ENCODE measurements at places on chromosomes 16 and 17.

- DNase-seq, result no peak
These were observed 18.6 kb downstream of the CIBAR2 start for GRCh38 chr16:85093705-85094104.

GRCh38 chr17:64340557-64340956, 50.1 kb downstream of the PECAM1 start:
- DNase-seq, result no peak

GRCh38 chr16:12639044-12639443, 164.6 kb downstream of the CPPED1 start:
- DNase-seq, result no peak

- no peak for DNase-seq
These were observed 1146.5 kb upstream of the GOT2 start for GRCh38 chr16:59880611-59881010.

- no peak for DNase-seq
These were observed 15.6 kb upstream of the NKD1 start for GRCh38 chr16:50532576-50532975.

GRCh38 chr17:44108440-44109311, 14.8 kb downstream of the HDAC5 start:
- DNase-seq, result no peak

DNA sequence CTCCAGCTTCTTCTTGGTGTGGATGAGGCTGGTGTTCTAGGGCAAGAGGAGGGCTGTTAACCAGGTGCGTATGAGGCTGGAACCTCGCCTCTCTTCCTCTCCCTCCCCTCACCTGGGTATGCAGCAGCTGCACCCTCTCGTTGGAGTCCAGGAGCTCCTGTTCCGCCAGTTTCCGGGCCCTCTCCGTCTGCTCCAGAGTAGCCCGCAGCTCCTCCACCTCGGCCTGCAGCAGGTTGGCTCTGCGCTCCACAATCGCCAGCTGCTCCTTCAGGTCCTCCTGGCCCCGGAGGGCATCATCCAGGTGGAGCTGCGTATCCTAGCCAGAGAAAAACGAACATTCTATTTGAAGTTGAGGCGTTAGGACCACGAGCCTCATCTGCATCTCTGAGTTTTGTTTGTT, 25.4 kb downstream of the MYH3 start:
- no peak for DNase-seq

GRCh38 chr16:2095918-2096582, 39.6 kb downstream of the PKD1 start:
- no peak for DNase-seq

GRCh38 chr17:16272111-16272840, 55.3 kb downstream of the PIGL start:
- DNase-seq, result no peak

- DNase-seq, result no peak
These were observed 3.0 kb downstream of the SREBF1 start for GRCh38 chr17:17833658-17834357.

- DNase-seq, result no peak
These were observed 56.1 kb upstream of the ENDOV start for GRCh38 chr17:80358861-80359260.

- DNase-seq, result no peak
These were observed 2.3 kb upstream of the IL4R start for GRCh38 chr16:27311448-27311830.

DNA sequence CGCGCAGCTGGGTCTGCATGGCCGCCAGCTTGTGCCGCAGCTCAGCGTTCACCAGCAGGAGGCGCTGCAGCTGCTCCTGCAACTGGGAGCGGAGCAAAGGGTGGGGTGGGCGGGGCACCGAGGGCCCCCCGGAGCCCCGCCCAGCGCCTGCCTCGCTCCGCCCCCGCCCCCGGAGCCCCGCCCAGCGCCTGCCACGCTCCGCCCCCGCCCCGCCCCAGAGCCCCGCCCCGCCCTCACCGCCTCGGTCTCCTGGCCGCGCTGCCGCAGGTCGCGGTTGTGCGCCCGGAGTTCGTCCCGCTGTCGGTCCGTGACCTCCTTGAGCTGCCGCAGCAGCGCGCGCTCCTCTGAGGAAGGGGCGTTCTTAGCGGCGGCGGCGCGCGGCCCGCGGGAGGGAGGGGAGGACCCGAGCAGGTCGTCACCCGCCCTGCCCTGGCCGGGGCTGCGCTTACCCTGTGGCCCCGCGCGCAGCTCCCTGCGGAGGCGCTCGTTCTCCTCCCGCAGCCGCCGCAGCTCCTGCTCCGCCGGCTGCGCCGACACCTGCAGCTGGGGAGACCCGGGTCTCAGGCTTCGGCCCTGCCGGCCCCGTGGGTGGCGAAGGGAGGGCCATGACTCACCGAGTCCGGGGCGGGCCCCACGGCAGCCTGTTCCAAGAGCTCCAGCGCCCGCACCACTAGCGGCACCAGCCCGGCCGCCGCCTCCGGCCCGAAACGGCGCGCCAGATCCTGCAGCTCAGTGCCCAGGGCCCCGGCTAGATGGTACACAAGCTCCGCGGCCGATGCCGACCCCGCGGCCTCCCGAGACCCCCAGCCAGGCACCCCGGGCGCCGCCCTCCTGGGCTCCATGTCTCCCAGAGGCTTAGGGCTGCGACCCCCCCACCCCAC, 463 bp downstream of the RILP start:
- peak; percentile 90 for DNase-seq

GRCh38 chr17:4449736-4450135, 16.0 kb downstream of the SPNS3 start:
- no peak for DNase-seq

GRCh38 chr16:185691-186090, 5.4 kb downstream of the HBQ1 start:
- no peak for DNase-seq

DNA sequence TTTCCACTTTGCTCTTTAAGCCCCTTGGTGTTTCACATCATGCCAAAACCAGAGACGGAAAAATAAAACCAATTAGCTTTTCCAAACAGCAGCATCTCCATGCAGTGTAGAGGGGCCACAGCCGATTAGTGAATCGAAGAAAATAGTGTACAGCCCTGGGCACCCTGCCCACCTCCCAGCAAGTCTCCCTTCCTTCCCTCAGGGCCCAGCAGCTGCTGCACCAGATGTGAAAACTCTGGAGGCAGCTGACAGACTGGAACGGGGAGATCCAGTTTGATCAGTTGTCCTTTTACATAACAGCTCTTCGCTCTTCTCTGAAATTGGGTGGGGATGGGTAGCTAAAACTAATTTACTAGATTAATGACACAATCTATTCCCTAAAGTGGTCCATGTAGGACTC, 19.3 kb downstream of the TMEM11 start:
- no peak for DNase-seq

- DNase-seq, result peak; percentile 39
These were observed 23.7 kb downstream of the HELZ start for GRCh38 chr17:67221062-67221998.

GRCh38 chr16:60414613-60415012, 1621.6 kb downstream of the CDH8 start:
- no peak for DNase-seq

DNA sequence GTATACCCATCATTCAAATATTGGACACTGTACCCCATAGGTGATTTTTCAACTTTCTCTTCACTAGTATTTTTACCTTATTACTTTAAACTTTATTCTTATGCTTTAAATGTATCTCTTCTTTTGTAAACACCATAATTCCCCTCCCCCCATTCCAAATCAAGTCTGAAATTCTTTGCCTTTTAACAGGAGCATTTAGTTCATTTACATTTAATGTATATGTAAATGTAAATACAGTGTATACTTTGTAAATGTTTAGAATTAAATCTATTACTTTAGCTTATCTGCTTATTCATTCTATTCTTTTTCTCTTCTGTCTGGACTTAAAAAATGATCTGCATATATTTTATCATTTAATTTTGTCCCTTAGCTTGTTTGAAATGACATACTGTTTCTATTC, 30.0 kb upstream of the ADGRG1 start:
- no peak for DNase-seq

GRCh38 chr17:2398655-2399571, 1.9 kb downstream of the MNT start:
- peak; percentile 59 for DNase-seq

- DNase-seq, result peak; percentile 53
These were observed 98.4 kb upstream of the GSE1 start for GRCh38 chr16:85514598-85515318.

- no peak for DNase-seq
These were observed 96.6 kb downstream of the WDR59 start for GRCh38 chr16:74888232-74888862.

- DNase-seq, result no peak
These were observed 7.9 kb downstream of the GNAO1 start for GRCh38 chr16:56199164-56199563.

DNA sequence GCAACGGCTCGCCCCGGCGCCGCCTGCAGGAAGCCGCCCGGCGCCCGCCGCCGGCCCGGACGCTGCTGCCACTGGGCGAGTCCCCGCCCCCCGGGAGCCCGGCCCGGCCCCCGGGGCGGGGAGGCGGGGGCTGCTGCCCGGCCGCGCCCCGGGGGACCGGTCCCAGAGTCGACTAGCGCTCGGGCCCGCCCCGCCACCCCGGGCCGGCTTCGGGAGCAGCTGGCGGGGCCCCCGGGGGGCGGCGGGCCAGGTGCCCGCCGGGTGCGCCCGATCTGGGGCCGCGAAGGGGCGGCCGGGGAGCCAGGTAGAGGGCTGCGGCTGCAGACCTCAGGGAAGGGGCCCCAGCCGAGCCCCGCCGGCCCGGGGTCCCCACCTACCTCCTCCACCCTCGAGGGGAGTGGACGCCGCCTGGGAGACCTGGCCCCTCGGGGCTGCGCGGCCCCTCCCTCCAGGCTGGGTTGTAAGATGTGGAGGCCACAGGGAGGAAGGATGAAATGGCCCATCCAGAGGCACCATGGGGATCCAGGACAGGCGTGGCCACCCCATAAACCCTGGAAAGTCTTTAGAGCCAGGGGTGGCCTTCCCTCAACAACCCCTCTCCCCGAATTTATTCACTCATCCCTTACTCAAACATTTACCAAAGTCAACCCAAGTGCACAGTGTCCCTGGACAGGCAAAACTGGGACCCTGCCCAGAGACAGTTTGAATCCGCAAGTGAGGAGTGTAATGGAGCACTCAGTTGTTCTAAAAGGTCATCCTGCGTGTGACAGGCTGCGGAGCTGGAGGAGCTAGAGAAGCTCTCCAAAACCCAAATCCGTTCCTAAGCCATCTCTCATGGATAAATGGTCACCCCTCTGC, at the start of gene CDYL2:
CDYL2 (minus strand) TSS at position 73 of the 858 bp plus-strand sequence. CDS start 425 bp downstream, outside the sequence.
- no peak for DNase-seq

- no peak for DNase-seq
These were observed 645.3 kb downstream of the MAF start for GRCh38 chr16:78955206-78955605.

GRCh38 chr17:64689106-64689505, 27.0 kb upstream of the SMURF2 start:
- DNase-seq, result no peak

DNA sequence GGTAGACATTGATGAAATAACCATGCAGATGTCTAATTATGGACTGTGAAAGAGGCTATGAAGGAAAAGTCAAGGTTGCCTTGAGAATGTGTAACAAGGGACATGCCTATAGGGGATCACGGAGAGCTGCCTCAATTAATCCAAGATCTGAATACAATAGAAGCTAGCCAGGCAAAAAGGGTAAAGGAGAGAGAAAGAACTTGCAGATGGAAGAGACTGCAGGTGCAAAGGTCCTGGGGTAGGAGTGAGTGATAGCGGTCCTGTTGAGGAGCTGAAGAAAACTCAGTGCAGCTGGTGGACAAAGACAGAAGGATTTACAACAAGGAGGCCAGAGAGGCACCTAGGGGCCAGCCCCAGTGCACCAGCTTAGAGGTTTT, 15.9 kb upstream of the TNS4 start:
- DNase-seq, result no peak

- DNase-seq, result peak; percentile 51
These were observed 42.0 kb upstream of the TMC5 start for GRCh38 chr16:19375561-19376158.

GRCh38 chr16:88086571-88087516, 135.6 kb downstream of the BANP start:
- no peak for DNase-seq

DNA sequence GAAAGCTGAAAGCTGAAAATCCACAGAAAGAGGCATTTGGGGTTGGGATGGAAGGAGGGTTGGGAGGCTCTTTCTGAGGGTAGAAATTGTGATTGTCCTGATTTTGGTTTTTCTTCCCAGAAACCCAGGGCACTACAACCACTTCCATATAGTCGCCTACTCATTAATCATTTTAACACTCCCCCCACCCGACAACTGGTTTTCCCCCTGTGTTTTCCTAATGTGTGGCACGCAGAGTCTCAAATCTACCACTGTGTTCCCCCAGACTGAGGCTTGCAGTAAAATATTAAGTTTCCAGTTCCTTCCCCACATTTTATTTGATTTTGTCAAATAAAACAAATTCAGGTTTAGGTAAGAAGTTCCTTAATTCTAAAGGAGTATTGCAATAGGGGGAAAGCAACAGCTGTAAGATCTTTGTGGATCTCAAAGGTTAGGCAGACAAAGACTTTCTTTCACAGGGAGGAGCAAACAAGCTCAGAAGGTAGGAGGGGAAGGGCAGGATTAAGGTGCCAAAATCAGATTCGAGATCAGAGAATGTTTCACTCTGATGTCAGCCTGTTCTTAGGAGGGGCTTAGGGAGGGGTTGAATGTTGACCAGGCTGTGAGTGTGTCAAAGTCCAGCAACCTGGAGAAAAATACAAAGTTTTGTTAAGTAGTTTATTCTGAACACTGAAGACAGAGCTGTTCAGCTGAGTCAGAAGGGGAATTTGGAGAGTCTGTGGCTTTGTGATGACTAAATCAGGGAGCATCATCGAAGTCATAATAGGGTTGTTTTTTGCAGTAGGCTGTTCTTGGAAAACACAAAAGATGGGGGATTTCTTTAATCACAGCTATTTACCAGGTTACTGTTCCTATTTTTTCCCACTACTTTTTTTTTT, 3.6 kb downstream of the ZNF267 start:
- DNase-seq, result no peak

- no peak for DNase-seq
These were observed 3.6 kb downstream of the LRRC75A start for GRCh38 chr17:16488186-16488967.

- DNase-seq, result no peak
These were observed 23.3 kb upstream of the CCR7 start for GRCh38 chr17:40588552-40588951.

DNA sequence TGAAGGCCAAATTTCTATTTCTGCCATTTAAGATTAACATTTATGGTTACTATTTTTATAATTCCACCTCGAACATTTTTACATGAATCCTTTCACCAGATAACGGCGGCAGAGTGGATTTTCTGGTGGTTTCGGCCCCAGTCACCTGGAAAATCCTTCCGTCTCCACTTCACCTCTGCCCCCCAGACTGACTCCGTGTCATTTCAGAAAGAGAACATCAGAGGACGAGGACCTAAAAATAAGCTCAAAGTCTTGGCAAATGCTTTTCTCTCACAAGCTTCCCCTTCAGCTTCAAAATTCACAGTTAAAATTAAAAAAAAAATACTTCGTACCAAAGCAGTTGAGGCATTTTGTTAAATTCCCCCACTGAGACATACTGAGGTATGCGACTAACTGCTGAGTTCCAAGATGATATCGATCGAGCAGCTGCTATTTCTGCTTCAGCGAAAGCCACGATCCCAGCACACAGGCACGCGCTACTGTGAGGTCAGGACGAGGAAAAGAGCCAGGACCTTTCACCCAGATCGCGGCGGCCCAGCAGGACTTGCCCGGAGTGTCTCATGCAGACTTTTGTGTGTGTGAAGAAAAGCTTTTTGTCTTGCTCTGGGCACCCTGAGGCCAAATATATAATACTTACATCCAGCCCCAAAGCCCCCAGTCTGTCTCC, 36.8 kb downstream of the ASPA start:
- DNase-seq, result peak; percentile 24

GRCh38 chr17:44961921-44962350, 6.2 kb downstream of the C1QL1 start:
- DNase-seq, result peak; percentile 57

- no peak for DNase-seq
These were observed 165.0 kb downstream of the LGALS9B start for GRCh38 chr17:20302246-20302917.

Measured in cerebellar cortex (tissue), 1 donor.